Stimulated activated CD8-positive, alpha-beta memory T cell treated with anti-CD3 and anti-CD28 coated beads, Interleukin-4, amount 100 ng/mL, for 1 hour (primary cell): ENCODE measurements at places on chromosomes 11 and 22.

- no peak for DNase-seq
Measured at GRCh38 chr11:65425971-65426838, 3.6 kb downstream of the NEAT1 start.

GRCh38 chr22:39252461-39253434, 8.0 kb upstream of the PDGFB start:
- DNase-seq: no peak

DNA sequence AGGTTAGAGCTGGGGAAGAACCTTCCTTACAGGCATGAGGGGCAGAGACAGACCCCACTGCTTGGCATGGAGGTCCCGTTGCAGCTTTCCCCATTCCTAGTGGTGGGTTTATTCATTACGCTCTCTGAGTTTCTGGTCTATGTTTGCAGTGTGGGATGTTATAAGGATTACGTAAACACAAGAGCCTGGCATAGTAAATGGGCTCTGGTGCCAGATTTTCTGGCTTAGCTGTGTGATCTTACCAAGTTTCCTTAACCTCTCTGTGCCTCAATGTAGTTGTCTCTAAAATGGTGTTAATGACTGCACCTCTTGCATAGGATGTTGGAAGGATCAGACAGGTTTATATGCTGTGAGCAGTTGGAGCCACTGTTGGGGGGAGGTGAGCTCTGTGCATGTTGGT, 15.1 kb downstream of the DTX4 start:
- no peak for DNase-seq

- DNase-seq: no peak
Measured at GRCh38 chr22:42803389-42803788, 53.7 kb downstream of the ARFGAP3 start.
